ENCODE measurements at places on chromosomes 6 and 20.

DNA sequence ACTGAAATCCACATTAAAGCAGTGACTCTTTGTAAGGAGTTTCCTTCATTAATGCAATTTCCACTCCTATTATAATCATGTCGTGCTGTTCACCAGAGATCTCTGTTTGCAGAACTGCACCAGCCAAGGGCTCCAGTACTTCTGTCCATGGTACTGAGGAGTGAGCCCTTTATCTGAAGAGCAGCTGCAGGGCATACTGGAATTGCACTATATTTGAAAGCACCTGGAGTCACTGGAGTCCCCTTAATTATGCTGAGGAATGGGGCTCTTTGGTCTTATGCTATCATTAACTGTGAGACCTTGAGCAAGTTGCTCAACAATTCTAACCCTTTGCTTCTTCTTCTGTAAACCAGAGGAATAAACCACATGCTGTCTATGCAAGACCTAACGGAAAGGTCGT lies 61.7 kb upstream of the NUP153 start:
- DNase-seq: no peak

GRCh38 chr20:46530640-46531039 lies 17.3 kb upstream of the ZNF334 start:
- no peak for DNase-seq

- DNase-seq: no peak
Observed at GRCh38 chr6:168585441-168585840, 144.5 kb downstream of the SMOC2 start.

- no peak for DNase-seq
Observed at GRCh38 chr6:140660295-140660694, 1285.8 kb upstream of the CITED2 start.

DNA sequence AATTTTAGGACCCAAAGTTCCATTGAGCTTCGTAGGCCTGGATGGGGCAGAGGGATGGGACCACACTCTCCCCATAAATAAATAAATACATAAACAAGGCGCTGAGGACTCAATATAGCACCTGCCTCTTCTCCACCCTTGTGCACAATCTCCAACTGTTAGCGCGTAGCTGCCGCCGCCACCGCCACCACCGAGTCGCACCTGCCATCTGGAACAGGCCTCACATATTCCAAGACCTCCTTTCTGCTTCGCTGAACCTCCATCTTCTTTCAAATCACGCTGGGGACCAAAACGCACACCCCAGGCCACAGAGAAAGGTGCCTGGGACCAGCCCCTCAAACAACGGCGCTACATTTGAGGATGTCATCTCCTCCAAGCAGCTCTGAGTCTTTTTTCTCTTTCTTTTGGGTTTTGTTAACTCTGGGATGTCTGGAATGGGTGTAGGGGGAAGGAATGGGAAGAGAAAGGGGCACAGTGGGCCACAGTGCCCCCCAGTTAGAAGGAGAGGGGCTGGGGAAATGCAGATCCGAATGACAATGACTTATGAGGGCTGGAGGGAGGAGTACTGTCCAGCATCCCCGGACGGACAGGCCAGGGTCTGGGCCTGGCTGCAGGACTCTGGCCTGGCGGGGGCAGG lies 49.7 kb downstream of the NOL4L start:
- DNase-seq: no peak

Data from stimulated activated CD8-positive, alpha-beta memory T cell treated with anti-CD3 and anti-CD28 coated beads, Interleukin-4, amount 100 ng/mL, for 1 hour (primary cell).